ENCODE measurements at places on chromosomes 1 and 21.

DNA sequence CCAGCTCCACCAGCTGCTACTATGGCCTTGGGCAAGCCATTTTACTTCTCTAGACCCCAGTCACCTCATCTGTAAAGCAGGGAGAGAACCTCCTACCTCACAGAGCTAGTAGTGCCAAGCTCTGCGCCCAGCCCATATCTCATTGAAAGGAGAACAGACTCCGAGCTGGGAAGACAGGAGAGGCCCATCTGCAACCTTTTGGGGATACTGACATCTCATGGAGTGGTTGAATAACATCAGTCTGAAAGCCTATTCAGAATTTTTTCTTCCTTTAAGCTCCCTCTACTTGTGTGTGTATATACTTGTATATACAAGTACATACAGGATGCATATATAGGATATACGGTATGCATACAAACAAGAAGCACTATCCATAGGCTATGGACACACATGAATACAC is 279.5 kb upstream of the POU3F1 start:
- DNase-seq: no peak

DNA sequence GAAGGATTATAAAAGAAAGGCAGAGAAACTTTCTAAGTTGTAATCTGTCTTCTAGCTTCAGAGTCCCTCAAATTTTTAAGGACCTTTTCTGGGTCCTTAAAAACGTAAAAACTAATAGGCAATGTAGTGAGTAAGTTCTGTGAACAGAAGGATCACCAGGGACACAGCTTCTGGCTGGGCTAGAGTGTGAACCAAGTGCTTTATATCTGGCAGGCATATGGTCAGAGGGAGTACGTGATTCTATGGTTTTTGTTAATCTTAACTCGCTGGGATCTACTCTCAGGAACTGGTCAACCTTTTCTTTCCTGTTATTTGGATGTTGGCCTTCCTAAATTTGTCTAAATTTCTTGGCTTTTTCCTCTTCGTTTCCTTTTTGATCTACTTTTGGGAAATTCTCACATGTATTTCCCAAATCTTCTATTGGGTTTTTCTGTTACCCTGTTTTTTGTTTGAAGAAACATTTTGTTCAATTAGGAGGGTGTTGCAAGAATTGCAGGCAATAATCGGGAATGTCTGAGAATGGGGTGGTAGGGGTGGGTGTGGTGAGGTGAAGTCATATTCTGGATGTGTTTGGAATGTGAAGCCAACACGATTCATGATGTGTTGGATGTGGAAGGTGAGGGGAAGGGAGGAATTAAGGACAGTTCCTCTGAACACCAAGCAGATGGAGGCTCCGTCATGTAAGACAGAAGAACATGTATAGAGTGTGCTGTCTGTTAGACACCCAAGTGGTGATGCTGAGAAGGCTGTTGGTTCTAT is 193.2 kb downstream of the FMN2 start:
- no peak for DNase-seq

DNA sequence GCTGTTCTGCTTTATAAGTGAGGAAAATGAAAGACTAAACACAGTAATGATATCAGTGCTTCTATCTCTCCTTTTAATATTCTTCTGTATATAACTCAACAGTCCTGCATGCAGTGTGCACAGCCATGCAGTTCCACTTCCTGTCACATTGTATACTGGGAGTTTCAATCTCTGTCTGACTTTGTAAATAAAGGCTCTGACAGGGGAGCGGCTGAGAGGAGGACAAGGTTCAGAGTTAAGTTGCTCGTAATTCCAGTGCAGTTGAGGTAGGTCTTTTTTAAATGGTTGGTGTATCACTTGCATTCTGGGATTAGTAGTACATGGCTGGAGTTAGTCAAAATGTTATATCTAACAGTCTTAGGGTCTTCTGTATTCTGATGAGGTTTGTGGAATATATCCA is 264.5 kb downstream of the OLFM3 start:
- no peak for DNase-seq

GRCh38 chr1:65255035-65255655 is 54.2 kb upstream of the DNAJC6 start:
- no peak for DNase-seq

DNA sequence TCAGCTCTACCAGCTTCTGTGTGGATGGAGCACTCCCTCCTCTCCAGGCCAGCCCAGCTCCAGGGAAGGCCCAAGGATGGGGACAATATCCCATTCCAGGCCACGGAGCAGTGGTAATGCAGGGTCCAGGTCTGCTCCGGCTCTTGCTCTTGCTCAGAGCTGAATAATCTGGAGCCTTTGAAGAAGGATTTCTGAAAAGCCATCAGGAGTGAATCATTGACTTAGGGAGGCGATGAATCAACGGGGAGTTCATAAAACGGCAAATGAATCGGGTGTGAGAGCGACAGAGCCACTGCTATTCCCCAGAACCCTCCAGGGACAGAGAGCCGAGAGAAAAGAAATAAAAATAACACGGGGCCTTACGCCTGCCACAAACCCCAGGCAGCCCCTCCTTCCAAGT is 7.7 kb downstream of the POU3F1 start:
- peak; percentile 57 for DNase-seq

DNA sequence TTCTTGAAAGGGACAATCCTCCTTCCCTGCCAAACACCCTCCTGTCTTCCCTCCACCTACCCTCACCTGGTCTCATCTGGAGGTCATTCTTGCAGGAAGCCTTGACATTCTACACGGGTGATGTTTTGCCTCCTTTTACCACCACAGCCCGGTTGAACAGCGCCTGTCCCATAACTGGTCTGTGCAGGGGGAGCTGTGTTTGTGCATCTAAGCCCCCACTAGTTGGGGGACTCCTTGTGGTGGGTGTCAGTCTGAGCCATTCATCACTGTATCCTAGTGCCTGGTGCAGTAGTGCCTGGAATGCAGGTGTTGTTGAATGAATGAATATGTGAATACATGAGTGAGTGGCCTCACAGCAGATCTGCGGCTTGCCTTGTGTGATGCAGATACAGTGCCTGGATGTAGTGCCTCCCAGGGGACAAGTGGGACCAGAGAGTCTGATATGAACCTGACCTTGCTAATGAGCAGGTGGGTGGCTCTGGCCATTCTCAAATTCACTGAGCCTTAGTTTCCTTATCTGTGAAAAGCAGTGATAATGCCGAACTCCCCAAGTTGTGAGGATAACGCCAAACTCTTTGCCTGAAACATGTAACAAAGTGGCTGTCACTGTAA is 79.8 kb downstream of the OMA1 start:
- DNase-seq: no peak

GRCh38 chr1:230537456-230537855 is 104.8 kb upstream of the COG2 start:
- DNase-seq: no peak

All from stromal cell of bone marrow (primary cell).